ENCODE measurements at places on chromosomes 5 and 9.

- DNase-seq, result no peak
These were observed 76.2 kb upstream of the PTPN3 start for GRCh38 chr9:109574061-109574882.

DNA sequence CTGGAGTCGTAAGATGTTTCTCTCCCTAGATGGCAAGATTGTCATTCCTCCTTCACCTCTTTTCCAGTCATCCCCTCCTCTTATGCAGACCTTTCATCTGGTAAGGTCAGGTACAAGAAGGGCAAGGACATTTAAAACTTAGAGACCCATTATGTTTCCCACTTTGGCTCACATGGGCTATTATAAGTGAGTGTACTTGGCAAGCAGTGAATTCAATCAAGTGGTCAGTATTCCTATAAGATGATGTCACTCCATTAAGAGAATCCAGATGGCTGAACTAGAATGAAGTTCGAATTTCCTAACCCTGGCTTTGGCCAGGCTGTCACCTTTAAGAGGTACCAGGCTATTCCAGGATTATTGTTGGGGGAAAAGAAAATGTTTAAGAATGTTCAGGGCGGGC, 32.2 kb downstream of the ZNF131 start:
- no peak for DNase-seq

- DNase-seq, result no peak
These were observed 3.5 kb upstream of the WDR5 start for GRCh38 chr9:134132208-134132870.

GRCh38 chr5:111415053-111415452, 97.3 kb downstream of the STARD4 start:
- no peak for DNase-seq

- DNase-seq, result peak; percentile 20
These were observed 7.1 kb upstream of the IFNA6 start for GRCh38 chr9:21357479-21358460.

GRCh38 chr9:135422341-135422944, 57.1 kb upstream of the PPP1R26 start:
- no peak for DNase-seq

DNA sequence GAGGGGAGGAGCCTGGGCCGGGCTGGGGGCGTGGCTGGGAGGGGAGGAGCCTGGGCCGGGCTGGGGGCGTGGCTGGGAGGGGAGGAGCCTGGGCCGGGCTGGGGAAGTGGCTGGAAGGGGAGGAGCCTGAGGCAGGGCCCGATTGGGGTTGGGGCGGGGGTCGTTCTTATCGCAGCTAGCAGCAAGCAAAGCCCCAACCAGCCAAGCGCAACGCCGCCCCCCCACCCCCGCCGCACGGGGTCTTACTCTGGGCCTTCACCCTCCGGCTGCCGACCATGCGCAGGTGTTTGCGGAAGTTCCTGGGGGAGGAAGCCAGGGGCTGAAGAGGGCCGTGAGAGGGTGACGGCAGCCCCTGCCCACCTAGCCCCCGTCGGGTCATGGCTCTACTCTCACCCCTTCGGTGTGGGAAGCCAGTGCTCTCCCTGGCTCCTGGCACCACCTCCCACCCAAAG, 5.0 kb downstream of the NSMF start:
- peak; percentile 31 for DNase-seq

DNA sequence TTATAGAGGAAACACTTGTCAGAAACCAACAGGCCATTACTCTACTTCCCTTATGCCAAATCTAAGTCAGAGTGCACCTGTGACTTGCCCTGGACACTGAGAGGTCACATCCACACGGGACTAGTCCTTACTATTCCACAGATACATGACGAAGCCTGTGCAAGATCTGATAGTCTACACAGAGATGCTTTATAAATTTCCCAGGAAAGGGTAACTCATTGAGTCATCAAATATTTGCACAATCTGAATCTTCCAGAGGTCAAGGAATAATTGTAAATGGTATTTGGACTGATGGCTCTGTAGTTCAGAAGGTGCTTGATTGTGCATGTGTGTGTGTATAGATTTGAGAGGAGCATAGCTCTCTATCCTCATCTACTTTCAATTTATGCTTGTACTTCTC, 55.2 kb upstream of the JAK2 start:
- DNase-seq, result no peak

GRCh38 chr5:177431317-177432142, 5.1 kb downstream of the GRK6 start:
- peak; percentile 87 for DNase-seq

- peak; percentile 55 for DNase-seq
These were observed 663 bp upstream of the SMIM27 start for GRCh38 chr9:32551276-32552051.

- peak; percentile 12 for DNase-seq
These were observed at the start of gene COL23A1 for GRCh38 chr5:178590141-178590923. Gene COL23A1, minus strand, starts transcription at chr5:178590393.

- DNase-seq, result no peak
These were observed 468.8 kb downstream of the BNC2 start for GRCh38 chr9:16401701-16402100.

- no peak for DNase-seq
These were observed 46.2 kb upstream of the FABP6 start for GRCh38 chr5:160183075-160183474.

GRCh38 chr9:31839273-31839672, 545.2 kb upstream of the ACO1 start:
- DNase-seq, result no peak

DNA sequence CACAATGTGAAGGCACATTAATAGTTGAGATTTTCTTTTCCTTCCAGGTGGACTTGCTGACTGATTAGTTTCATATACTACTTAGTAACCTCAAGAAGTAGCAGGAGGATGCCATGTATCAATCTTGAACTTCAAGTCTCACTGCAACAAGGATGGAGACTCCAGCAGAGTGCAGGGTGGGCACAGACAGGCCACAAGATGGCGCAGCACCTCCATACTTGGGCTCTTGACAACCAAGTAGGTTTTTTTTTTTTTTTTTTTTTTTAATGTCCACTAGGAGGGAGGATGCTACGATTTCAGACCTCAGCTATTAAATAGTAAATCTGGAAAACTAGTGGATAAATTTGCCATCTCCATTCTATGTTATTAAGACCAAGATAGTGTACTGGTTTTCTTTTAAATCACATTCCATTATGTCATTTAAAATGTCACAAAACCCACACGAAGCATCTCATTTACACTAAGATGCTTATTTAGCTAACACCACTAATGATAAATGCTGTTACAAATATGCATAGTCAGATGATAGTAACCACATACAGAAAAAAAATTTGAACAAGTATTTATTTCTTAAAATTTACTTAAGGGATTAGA, 58.6 kb downstream of the IL6ST start:
- DNase-seq, result peak; percentile 56

DNA sequence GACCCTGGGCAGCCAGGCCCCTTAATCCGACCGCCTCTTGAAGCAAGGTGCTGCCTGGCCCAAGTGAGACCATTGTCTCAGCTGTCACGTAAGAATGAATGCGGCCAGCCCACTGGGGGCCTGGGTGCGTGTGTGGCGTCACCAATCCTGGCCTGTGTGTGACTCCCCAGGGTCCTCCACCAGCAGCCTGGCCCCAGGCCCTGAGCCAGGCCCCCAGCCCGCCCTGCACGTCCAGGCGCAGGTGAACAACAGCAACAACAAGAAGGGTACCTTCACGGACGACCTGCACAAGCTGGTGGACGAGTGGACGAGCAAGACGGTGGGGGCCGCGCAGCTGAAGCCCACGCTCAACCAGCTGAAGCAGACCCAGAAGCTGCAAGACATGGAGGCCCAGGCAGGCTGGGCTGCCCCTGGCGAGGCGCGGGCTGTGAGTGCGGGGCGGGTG, 124.2 kb downstream of the WNK2 start:
- DNase-seq, result no peak

DNA sequence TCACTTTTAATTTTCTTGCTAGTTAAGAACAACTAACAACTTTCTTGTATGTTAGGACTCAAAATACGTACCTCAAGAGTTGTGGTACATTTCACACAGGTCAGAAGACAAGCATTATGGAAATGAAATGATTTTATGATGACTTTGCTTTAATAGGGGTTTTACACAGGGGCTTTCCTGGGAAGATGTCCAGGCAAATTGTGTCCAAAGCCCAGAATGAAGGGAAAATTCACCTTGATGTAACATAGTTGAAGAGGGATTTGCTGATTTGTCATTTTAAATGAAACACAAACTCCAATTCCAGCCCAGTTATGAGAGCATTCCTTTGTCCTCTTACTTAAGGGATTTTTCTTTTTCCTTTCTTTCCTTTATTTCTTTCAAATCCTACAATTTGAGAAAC, 89.2 kb downstream of the ARL15 start:
- DNase-seq, result no peak

- no peak for DNase-seq
These were observed 88.6 kb upstream of the CDKN2B start for GRCh38 chr9:22097707-22098106.

- DNase-seq, result no peak
These were observed 42.1 kb downstream of the PPP1R2B start for GRCh38 chr5:156892223-156892622.

- no peak for DNase-seq
These were observed 159.5 kb upstream of the MAST4 start for GRCh38 chr5:66436721-66437120.

DNA sequence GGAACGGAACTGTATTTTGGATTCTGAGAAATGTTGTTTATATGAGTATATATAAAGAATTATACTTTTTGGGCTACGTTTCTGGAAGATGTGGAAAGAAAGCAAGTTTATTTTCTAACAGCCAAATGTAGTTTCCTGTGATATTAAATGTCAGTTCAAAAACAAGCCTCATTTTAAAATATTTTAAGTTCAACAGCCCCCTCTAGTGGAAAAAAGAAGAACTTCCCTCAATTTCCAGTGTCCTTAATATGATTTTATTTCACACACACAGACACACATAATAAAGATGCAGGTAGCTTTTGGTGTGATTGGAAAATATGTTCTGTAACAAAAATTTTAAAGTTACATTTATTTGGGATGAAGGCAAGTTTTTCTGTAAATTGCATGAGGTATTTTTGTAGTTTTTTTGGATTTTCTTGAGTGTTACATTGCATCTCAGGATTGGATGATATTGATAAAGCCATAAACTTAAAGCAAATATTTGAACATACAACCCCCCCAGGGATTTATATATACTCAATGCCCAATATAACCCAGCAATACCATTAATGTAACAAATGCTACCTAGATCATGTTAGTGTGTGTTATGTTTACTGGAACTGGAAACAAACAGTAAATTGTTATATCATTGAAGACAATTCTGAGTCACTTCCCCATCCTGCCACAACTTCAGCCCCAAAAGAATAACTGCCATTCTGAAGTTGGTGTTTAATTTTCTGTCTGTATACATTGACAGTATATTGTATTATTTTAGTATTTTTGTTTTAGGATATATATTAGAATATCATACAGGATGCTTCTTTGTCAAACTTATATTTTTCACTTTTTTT, 54.0 kb downstream of the CCDC171 start:
- DNase-seq, result peak; percentile 49

DNA sequence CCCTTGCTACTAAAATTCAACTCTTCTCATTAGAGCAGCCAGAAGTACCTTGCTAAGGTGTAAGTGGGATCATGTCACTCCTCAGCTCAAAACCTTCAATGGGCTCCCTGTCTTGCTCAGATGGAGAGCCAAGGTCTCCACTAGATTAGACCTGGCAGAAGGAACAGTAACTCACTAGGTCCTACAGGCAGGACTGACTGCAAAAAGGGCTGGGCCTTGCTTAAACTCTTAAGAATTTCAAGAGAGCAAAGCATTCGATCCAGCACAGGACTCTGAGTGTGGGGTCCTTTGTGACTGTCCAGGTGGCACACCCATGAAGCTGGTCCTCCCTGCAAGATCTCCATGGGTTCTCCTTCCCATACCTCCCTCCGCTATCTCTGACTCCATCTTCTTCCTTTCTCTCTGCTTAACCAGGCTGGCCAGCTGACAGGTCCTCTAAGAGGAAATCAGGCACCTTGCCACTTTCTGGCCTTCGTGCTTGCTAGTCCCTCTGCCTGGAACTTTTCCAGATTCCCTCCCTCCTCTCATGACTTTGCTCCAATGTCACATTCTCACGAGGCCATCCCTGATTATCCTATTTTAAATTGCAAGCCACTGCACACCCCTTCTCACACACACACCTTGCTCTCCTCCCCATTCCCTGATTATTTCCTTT, 70.2 kb downstream of the BASP1 start:
- DNase-seq, result no peak

DNA sequence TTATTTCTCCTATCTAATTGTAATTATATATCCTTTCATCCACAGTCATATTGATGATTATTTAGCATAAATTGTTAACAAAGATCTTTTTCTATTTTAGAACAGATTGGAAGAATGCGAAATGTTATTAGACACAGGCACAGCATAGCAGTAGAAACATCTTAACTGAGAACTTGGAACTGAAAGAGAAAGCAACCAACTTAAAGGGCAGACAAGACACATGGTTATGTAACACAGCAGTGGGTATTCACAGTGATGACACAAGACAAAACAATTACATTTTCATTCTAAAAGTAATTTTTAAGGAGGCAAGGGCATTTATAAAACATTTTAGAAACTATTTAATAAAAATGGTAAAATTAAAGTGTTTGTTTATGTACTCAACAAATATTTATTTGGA, 57.7 kb upstream of the MEF2C start:
- DNase-seq, result no peak

DNA sequence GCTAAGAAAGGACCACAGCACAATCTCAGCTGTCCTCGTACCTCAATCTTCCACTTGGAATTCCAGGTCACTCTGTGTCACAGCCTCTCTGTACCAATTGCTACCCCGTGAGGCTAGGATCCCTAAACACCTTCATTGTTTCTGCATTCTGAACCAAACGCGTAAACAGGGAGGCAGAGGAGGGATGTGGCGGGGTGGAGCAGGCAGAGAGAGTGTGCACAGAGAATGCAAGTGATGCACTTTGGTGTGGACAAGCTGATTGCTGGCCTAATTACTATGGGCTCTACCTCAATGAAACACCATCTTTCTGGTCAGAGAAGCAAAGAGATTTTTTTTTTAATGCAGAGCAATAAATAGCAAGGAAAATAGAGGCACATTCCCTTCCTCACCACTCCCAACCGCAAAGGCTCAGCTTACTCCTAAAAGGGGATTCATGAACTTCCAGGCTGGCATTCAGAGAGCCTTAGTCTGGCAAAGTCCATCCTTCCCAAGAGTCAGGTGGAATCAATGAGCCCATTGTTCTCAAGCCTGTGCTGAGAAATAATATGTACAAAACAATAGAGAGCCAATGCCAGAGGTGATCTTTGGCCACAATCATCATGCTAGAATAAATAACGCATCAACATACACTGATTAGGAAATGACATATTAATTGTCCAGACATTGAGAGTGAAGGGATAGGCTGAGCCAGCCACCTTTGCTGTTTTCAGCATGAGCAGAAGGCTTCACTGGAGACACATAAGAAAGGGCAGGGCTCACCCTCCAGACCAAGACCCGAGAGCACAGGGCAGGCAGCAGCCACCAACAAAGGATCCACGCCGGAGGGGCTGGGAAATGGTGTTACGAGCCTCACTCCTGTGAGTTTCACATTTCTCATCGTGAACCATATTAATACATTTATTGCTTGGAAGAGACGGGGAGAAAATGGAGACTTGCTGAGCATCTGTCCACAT, 278.8 kb downstream of the ENC1 start:
- no peak for DNase-seq
